ENCODE measurements at places on chromosomes 3 and 15. TPM values are rescaled to one million over a fixed set of nuclear protein-coding genes. Genes with fewer than 3 reads are reported as not detected.
A peak's percentile ranks its signal among the peaks of the same experiment; 100 is the strongest.

DNA sequence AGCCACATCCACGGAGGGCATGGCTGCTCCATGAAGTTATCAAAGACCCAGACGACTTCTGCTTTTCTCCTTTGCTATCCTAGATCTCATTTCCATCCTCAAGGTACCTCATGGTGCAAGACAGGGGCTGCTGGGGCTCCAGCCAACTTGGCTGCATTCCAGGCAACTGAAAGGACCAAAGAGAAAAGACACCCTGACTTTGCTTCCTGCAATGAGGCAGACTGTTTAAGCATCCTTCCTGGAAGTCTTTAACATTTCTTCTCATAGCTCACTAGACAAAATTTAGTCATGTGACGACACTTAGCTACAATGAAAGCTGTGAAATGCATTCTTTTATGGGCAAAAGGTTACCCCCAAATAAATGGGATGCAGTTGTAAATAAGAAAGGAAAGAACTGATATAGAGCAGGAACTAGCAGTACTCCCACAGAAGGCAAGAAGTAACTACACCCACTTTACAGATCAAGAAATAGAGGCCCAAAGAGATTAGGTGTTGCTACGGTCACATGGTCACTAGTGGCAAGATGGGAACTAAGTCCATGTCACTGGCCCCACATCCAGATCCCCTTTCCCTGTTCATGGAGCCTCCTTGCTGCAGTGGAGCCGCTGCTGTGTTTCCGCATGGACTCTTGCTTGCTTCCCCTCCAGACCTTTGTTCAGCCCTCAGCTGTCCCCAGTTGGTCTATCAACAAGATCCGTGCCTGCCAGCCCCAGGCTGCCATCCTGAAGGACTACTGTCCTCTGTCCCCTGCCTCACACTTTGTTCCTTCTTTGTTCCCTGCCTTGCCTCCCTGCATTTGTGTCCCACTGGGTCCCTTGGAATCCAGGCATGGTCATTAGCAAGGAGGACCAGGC lies 107.0 kb downstream of the XXYLT1 start:
- no peak for DNase-seq

Gene ZNF502
- total RNA-seq, result 4.7 TPM

- no peak for DNase-seq
These were observed 57.9 kb downstream of the SAMMSON start for GRCh38 chr3:70057426-70057825.

- DNase-seq, result no peak
These were observed 280.0 kb downstream of the PDCD6IP start for GRCh38 chr3:34078418-34078817.

GRCh38 chr3:101848754-101849713 lies at the start of gene NFKBIZ:
Gene NFKBIZ (plus strand): TSS chr3:101849514. CDS start chr3:101849629, 115 bp downstream.
- peak; percentile 92 for DNase-seq

DNA sequence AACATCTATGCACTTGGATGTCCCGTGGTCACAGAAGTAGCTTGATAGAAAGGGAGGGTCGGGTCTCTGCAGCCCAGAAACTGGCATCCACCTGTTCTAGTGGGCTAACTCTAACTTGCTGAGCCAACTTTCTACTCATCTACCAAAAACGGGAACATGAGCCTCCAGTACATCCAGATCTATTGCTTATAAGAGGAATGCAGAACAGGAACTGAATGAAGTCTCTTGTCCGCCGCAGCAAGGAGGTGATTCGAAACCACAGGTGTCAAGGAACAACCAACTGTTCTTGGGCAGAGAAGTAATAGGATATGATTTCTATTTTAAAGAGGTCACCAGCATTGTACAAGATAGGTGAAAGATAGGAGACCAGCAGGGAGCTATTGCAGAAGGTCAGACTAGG lies 17.9 kb downstream of the TERC start:
- no peak for DNase-seq

Gene BTLA
- total RNA-seq, result not detected

- DNase-seq, result peak; percentile 5
These were observed 33.0 kb downstream of the CCDC39 start for GRCh38 chr3:180646187-180646790.

Gene GUCA1C
- not detected for total RNA-seq

DNA sequence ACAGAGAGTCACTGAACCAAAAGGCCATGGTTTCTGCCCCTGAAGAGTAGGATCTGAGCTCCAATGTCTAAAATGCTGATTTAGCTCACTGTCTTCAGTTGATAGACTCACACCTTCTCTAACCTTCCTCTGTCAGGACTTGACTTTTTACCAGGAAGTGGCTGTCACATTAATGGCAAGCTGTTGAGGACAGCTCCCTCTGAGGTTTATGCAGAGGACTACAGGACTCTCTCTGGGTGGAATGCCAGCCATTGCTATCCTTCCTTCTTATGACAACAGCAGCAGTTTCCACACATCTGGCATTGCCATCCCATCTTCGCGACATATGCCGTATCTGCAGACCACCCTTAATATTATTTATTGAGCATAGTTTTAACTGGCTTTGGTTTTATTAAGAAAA lies 103.8 kb upstream of the PRICKLE2 start:
- DNase-seq, result no peak

GRCh38 chr15:52295421-52296001 lies at the start of gene MYO5C:
Gene MYO5C (minus strand): TSS chr15:52295804. CDS start chr15:52295636, 168 bp downstream.
- DNase-seq, result no peak

Gene SCAANT1
- total RNA-seq, result not detected

Gene GALK2
- total RNA-seq, result 30.9 TPM

Gene CILP
- 0.16 TPM for total RNA-seq

GRCh38 chr3:107421170-107421792 lies 44.0 kb downstream of the CCDC54 start:
- DNase-seq, result peak; percentile 78

Gene PLA2G4E
- total RNA-seq, result not detected

- no peak for DNase-seq
These were observed 3.2 kb downstream of the HDAC11 start for GRCh38 chr3:13483286-13483685.

DNA sequence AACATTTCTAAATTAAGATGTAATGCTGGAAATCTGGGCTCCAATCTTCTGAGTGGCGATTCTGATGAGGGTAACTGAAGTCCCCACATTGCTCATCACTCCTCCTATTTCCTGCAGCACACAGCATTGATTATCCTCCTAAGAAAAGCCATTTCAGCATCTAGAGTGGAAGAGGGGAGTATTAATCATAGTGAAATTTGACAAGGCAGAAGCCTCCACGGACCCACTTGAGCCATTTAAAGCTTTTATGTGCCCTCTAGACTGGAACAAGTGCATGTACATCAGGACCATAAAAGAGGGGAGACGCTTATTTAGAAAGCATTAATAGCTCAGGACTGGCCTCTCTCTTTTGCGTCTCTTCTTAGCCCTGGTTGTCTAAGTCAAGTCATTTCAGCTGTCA lies 25.8 kb downstream of the AQP9 start:
- no peak for DNase-seq

DNA sequence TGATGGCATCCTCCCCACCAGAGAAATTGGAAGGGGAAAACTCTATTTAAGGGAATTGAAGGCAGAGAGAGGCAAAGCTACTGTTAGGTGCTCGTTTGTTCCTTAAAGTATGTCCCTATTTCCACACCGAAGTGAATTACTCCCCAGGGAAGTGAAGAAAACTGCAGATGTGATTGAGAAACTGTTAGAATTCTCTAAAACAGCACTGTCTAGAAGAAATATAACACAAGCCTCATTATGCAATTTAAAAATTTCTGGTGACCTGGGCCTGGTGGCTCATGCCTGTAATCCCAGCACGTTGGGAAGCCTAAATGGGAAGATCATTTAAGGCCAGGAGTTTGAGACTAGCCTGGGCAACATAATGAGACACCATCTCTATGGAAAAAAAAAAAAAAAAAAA lies 305.0 kb downstream of the SHQ1 start:
- DNase-seq, result no peak

GRCh38 chr3:65712140-65712539 lies 326.6 kb downstream of the MAGI1 start:
- peak; percentile 44 for DNase-seq

GRCh38 chr3:169403855-169404519 lies 259.5 kb downstream of the MECOM start:
- peak; percentile 51 for DNase-seq

Gene EDC3
- total RNA-seq, result 11.3 TPM
